ENCODE measurements at places on chromosomes 7 and 10.

- DNase-seq = no peak
Observed at GRCh38 chr7:75727881-75728593, 10.7 kb downstream of the HIP1 start.

DNA sequence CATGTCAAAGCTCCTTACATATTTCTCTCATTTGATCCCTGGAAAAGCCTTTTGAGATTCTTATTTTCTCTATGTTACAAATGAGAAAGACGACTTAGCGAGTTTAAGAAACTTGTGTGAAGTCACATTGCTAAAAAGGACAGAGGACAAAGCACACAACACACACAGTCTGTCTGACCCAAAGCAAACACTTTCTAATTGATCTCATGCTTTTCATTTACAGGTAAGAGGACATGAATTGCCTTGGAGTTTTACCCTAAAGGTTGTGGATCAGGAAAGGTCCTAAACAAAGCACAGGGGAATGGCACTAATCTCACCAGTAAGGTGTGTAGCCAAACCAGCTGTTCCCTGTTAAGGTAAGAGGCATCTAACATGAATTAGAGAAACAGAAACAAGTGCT lies 18.7 kb downstream of the SLC35G1 start:
- no peak for DNase-seq

DNA sequence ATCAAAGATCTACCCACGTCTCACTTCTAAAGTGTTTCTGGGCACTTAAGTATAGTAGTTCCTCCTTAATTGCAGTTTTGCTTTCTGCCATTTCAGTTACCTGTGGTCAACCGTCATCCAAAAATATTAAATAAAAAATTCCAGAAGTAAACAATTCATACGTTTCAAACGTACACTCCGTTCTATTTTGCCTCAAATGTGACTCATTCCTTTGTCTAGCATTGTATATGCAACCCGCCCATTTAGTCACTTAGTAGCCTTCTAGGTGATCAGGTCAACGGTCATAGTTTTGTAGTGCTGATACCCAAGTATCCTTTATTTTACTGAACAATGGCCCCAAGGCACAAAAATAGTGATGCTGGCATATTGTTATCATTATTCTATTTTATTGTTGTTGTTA lies 33.8 kb downstream of the HGF start:
- DNase-seq = no peak

GRCh38 chr10:75865413-75866299 lies 434.2 kb downstream of the LRMDA start:
- DNase-seq = no peak

GRCh38 chr10:69411476-69411875 lies 5.2 kb downstream of the TACR2 start:
- DNase-seq = no peak

DNA sequence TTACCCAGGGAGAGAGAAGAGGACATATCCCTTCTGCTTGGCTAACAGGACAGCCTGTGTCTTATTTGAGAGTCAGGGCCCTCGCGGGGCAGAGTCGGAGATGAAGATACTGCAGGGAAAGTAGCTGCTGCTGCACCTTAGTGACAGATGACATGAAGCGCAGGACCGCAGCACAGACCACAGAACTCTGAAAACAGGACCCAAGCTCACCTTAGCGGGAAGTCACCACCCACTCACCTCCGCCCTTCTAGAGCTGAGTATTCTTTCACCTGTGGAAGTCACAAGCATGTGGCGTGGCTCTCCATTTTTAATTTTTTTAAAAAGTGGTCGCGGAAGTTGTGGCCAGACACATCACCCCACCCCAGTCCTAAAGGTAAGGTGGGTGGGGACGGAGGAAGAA lies 191.4 kb downstream of the FAM107B start:
- no peak for DNase-seq

Data from BE2C (cell line).